ACHN (cell line): ENCODE measurements at places on chromosomes 7 and 10.
A peak's percentile ranks its signal among the peaks of the same experiment; 100 is the strongest.

- DNase-seq: no peak
These were observed 483.1 kb downstream of the RPS24 start for GRCh38 chr10:78516756-78517155.

DNA sequence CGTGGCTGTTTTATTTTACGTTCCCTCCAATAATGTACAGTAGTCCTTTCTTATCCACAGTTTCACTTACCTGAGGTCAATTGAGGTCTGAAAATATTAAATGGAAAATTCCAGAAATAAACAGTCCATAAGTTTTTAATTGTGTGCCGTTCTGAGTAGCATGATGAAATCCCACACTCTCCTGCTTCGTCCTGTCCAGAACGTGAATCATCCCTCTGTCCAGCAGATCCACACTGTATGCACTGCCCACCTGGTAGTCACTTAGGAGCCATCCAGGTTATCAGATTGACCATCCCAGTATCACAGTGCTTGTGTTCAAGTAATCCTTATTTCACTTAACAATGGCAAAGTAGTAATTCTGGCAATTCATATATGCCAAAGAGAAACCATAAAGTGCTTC is 46.3 kb downstream of the STARD3NL start:
- DNase-seq: no peak

DNA sequence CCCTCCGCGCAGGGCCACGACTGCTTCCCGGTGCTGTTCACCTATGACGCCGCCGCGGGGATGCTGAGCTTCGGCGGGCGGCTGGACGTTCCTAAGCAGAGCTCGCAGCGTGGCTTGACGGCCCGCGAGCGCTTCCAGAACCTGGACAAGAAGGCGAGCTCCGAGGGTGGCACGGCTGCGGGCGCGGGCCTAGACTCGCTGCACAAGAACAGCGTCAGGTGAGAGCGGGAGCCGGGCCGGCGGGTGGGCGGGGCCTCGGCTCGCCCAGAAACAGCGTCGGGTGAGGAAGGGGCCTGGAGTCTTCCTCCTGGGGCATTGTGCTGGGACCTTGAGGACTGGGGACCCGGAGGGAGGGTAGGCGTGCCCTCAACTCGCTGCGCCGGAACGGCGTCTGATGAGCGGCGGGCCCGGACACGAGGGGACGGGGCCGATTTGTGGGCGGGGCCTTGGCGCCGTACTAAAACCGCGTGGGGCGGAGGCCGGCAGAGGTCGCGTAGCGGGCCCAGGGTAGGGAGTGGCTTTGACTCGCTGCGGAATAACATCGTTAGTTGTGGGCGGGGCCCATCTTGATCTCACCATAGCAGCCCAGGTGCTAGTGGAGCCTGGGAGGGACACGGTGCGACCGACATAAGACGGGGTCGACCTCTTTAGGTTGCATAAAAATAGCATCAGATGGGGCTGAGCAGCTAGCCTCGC is 15.6 kb downstream of the PDAP1 start:
- no peak for DNase-seq

DNA sequence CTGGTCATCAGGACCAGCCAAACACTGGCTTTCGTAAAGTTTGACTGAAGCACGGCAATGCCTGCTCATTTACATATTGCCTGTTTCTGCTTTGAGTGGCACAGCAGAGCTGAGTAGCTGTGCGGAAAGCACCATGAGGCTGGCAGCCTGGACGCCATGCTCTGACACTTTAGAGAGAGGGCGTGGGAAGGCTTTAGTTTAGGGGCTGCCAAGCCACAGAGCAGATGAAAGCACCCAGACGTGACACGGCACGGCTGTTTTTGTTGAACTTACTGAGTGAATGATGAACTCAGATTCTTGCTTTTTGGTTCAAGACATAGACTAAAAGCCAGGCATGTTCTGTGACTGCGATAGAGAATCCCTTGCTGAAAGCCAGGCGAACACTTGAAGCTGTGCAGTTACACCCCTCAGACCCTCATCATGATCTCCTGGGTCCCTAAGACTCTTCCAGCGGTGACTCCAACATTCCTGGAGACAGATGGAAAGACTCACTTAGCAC is 182.1 kb downstream of the ZMYND11 start:
- peak; percentile 23 for DNase-seq

DNA sequence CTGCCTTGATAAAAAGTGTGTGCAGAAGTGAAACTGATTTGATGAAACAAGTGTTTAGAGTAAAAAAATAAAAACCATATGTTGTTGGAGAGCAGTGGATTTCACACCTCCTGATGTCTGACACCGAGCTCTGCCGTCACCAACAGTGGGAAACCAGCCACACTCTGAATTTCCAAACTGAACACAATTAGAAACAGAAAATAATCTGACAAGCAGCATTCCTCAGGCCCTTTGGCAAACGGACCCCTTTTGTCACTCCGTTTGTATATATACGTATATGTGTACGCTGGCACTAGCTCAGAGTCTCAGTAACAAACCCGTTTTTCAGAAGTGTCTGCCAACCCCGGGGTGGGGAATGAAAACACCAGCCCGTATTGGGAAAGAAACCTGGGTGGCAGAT is 32.4 kb downstream of the TACC2 start:
- no peak for DNase-seq

DNA sequence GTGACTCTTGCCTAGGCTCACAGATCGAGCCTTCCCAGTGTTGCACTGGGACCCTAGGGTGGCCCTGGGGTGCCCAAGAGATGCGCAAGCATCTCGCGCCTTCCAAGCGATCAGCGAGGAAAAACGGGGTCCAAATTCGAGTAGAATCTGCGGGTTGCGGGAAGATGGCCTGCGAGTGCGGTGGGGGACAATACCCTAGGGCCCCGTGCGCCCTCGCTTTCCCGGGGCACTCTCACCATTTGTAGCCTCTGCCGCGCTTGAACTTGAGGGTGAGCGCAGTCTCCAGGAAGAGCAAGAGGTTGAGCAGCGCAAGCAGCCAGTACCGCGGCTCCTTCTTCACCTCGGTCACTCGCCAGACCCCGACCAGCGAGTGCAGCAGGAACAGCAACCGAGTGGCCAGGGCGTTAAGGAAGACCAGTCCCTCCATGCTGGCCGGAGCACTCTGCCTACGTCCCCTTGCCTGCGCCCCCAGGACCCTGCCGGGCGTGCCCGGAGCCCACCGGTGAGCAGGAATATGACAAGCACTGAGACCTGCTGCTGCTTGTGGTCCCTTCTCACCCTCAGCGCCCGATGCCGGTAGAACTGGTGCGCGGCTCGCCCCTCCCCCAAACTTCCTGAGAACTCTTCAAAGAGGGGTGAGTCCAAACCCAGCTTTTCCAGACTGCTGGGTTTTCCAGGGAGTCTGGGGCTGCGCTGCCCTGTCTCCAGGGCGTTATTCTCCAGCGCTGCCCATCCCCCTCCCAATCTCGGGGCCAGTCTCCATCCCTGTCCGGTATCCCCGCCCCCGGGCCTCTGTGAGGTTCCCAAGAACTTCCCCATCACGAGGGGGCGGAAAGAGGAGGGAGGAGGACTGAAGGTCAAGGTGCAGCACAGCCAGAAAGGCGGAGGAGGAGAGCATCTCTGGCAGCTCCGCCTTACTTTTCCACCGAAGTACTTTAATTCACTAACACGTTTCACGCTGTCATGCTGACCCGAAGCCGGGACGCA is at the start of gene TMEM26:
Gene TMEM26 (minus strand): TSS at position 727 of the 987 bp plus-strand sequence. CDS start 300 bp downstream, at position 427.
- DNase-seq: no peak

GRCh38 chr7:12727455-12728191 is 40.2 kb downstream of the ARL4A start:
- DNase-seq: no peak

- DNase-seq: peak; percentile 35
These were observed 1.7 kb downstream of the ZEB1 start for GRCh38 chr10:31320550-31321211.

DNA sequence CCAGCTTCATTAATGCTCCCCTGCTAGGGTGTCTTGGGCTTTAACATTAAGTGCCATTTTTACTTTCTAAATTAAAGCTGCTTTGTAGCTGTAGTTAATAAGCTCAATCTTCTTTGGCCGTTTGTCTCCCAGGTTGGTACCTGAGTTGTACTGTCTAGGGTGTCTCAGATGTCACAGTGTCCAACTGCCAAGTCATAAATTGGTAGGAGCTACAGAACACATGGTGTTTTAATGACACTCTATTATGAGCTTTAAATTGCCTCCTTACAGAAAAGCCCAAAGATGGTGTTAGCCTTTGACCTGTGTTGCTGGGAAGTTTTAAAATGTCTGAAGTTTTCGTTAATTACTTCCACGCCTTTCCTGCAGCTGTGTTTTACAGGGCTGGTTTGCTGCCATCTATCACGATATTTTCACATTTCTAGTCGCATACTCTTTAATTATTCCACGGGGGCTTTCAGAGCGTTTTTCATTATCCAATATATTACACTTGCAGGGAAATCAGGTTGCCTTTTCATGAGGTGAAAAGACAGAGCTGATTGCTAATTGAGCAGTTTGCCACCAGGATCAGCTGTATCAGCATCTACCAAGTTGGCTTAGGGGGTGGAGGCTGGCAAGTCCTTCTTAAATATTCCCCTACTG is 247.8 kb upstream of the PLPP4 start:
- no peak for DNase-seq

DNA sequence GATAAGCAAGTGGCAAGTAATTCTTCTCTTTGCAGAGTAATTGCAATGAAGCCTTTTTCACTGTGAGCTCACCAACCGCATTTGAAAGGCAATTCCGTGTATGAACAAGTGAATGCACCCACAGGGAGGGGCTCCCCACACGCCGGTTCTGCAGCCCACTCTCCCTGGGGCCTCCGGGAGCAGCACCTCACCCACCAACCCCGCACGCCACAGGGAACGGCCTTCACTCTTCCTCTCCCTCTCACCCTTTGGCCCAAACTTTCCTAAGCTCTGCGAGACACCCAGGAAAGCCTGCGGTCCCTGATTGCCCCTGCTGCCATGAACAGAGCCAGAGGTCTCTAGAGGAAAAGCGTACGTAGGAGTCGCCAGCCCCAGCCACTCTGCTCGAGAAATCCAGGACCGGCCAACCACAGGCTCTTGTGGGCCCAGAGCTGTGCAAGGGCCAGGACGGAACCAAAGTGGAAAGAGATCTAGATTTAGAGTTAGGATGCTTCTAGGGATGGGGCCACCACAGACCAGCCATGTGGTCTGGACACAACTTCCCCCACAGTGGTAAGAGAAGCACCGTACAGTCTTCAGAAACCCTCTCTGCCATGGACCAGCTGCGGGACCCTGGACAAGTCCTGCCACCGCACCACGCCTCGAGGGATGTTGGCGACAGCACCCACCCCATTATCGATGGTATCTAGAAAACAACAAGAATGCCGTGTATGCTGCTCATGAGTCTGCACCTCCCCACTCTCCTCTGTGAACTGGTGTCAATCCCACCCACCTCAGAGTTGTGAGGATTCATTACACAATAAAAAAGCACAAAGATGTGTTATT is 3.6 kb downstream of the WDR86 start:
- DNase-seq: no peak

- no peak for DNase-seq
These were observed 92.0 kb upstream of the AHR start for GRCh38 chr7:17206349-17206905.

GRCh38 chr10:121195524-121195910 is 344.4 kb downstream of the WDR11 start:
- DNase-seq: no peak

GRCh38 chr10:77877441-77878344 is 48.9 kb downstream of the DLG5 start:
- DNase-seq: no peak

DNA sequence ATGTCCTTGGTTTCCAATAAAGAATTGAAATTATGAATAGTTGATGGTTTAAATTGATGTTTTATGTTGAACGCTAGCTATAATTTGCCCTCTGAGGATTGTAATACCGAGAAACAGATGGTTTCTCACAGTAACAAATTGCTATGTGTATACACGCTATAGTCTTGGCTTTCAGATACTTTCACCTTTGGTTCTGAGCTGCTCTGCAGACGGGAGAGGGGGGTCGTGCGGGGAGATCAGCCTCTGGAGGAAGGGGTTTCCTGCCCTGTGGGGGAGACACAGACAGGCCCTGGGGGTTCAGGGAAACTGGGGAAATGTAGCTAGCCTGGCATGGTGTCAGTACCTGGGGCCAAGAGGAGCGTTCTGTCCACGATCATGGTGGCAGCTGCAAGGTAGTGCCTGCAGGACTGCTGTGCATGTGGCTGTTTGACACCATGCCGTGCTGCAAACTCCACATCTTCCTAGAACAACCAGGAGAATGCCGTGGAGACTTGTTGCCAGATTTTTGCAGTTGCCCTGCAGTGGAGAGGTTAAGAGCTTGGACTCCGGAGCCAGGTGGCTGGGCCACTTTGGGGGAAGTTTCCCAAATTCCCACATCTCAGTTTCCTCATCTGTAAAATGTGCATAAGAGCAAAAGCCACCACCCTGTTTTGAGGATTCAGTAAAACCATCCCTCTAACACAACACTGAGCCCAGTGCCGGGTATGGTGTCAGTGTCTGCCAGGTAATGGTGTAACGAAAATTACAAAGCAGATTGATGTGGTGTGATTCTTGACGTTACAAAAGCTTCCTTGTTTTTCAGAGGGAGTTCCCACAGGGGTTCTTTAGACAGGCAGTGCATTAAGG is 167.9 kb downstream of the CUX1 start:
- no peak for DNase-seq

DNA sequence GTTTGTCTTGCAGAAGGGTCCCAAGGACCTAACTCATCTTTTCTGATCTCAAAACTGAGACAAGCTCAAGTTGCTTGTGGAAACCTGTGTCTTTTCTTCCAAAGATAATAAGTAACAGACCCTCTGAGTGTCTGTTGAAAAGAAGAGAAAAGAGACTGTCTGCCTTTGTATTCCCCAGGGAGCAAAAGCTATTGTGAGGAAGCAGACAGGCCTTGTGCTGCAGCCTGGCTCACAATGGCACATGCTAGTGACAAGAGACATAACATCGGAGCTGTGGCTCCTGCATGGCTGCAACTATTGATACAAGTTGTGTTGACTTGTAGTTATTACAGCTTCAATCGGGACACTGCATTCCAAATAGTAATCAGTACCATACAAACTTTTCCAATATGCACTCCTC is 202.9 kb downstream of the DKK1 start:
- no peak for DNase-seq

GRCh38 chr10:35050568-35050967 is 39.6 kb downstream of the CUL2 start:
- DNase-seq: no peak

- no peak for DNase-seq
These were observed 74.5 kb downstream of the ZNF22 start for GRCh38 chr10:45075216-45075615.

DNA sequence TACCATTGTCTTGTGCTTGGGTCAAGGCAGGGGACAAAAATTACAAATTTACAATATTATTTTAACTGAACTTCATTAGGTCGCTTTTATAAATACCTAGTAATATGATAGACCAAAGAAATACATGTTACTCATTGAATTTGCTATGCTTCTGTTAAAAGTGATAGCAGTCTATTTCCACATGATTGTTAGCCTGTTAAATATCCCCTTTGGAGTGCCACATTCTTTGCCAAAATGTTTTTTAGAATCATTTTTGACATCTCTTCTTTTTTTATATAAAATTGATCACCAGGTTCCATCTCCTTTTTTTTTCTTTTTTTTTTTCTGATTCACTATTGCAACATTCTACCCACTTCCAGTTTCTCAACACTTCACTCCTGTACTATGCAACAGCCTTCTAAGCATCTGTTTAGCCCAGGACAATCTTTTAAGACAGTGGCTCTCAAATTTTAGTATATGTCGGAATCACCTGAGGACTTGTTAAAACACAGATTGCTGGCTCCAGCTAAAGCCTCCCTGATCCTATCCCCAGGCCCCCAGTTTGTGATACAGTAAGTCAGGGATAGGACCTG is 16.4 kb upstream of the NDUFA5 start:
- DNase-seq: no peak
